ACHN (cell line): ENCODE measurements at places on chromosomes 4 and X.

DNA sequence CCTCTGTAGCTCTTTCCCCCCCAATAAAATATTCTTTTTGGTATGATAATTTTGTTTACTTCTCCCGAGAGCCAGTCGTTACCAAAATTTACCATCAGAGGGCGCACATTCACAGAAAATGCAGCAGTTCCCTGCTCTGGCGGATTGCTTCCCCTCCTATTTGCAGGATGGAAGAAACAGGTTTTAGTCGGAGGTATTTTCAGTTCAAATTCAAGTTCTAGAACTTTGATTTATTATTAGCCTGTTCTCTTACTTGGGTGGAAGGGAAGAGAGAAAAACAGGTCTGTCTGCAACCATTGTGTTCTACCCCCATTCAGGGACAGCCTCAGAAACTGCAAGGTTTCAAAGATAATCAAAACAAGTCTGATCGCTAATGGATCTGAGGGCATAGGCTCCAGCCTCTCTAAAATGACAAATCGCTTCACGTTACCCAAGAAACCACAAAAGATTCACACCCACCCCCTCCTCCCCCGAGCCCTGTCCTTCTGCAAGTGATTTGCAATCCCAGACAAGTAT, 263.8 kb upstream of the RPS6KA3 start:
- DNase-seq: peak; percentile 29

DNA sequence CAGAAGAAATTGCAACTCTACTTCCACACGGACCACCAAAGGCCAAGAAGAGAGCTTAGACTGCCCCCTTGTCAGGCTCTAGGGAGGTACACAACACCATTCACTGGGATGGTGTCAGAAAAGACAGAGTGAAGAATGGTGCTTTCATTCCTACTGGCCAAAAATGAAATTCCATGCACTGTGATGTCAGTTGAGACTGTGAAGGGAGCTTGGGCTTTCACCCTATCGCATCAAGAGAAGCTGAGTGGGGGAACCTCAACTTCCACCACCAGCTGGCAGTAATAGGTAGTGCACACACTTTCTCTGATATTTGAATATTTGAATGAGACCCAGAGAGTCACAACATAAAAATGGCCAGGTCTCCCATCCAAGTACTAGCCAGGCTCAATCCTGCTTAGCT, 65.9 kb downstream of the ZNF711 start:
- DNase-seq: no peak

DNA sequence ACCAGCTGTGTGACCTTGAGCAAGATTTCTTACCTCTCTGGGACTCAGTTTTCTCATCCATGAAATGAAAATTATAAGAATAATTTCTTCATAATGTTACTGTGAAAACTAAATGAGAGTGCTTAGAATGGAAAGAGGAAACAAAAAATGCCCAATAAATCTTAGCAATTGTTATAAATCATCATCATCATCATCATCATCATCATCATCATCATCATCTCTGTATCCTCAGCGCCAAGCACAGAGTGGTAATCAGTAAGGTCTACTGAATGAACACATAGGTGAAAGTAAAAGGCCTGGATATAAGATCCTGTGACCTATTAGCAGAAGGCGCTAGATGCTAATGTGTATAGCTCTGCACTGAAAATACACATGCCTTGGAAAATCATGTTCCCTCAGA, 6.8 kb upstream of the STARD8 start:
- no peak for DNase-seq

- no peak for DNase-seq
These were observed 1079.6 kb upstream of the PABPC4L start for GRCh38 chr4:135281230-135281629.

- DNase-seq: no peak
These were observed 242.9 kb upstream of the GK2 start for GRCh38 chr4:79650794-79651431.

DNA sequence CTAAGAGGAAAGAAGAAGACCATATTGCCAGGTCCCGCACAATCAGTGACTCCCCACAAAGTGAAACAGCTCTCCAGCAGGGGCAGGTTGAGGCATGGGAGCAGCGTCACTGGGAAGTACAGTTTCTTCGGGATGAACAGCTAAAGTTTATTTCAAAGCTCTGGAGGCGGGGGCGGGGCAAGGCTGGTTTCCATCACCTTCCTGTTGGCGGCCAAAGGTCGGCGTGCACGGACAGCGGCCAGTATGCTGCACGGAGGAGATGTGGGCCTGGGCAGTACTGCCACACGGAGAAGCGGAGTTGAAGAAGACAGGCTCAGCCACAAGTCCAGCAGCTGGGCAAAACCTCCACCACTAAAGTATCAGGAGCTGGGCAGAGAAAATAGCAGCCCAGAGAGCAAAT, 951 bp upstream of the ZNF518B start:
- no peak for DNase-seq

DNA sequence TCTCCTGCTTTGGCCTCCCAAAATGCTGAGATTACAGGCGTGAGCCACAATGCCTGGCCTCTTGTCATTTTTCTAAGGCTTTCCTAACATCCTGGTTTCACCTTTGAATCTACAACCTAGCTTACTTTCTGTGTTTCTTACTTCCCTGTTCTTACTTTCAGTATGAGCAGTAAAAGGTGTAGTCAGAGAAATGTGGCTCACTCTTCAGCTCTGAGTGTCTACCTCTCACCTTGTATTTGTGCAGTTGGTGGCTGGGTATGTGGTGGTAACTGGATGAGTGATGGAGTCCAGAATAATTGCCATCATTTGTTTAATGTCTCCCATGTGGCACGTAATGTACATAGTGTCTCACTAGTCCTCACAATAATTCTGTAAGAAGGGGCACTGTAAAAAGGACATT, 19.1 kb upstream of the CXCL11 start:
- DNase-seq: no peak

- no peak for DNase-seq
These were observed 2.0 kb downstream of the CCDC160 start for GRCh38 chrX:134239016-134239415.

DNA sequence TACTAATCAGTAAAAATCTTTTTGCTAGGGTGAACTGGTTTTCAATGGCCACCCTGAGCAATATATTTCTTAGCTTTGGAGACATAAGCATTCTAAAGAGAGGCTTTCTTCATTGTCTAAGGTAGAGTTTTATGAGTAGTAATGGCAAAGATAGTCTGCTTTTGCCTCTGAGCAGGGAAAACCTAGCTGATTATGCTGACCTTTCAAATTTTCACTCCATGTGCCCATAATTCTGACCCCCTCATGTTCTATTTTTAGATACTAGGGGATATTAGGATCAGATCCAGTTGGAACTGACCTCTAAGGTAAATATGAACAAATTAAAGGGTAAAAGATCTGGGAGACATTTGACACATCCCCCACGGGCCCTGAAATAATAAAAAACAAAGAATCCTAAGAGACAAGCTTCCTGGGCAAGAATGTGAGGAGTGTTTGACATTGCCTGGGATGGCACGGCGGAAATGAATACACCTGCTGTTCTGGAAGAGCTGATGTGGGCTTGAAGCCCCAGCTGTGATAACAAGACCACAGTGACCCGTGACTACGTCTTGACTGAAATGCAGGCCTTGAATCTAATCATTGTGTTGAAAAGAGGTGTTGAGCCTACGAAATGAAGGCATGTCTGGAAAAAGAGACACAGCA, 392.1 kb upstream of the FRG1 start:
- DNase-seq: no peak
